Anterior cingulate cortex (tissue), 58 donors: ENCODE measurements at places on chromosomes 3 and 15.

DNA sequence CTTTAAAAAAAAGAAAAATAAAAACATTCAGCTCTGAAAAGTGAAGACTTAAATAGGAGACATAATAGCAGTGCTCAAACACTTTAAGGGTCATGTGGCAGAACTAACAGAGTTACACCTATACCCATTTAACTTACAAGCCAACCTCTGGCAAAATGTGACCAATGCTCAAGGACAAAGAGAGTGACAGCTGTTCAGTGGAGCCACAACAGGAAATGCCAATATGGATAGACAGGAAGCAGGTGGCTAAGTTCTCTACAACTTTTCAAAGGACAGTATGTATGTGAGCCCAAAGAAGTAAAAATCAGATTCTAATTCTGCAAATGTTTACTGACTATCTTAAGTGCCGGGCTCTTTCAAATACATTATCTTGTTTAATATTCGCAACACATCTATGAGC lies 3.4 kb downstream of the TMCC1 start:
- DNase-seq: no peak

- DNase-seq: no peak
Observed at GRCh38 chr3:48459331-48459730, 12.8 kb downstream of the ATRIP start.

- DNase-seq: no peak
Observed at GRCh38 chr15:76991048-76991447, 3.9 kb upstream of the PSTPIP1 start.

GRCh38 chr15:101233651-101234280 lies 18.1 kb downstream of the CHSY1 start:
- DNase-seq: no peak

DNA sequence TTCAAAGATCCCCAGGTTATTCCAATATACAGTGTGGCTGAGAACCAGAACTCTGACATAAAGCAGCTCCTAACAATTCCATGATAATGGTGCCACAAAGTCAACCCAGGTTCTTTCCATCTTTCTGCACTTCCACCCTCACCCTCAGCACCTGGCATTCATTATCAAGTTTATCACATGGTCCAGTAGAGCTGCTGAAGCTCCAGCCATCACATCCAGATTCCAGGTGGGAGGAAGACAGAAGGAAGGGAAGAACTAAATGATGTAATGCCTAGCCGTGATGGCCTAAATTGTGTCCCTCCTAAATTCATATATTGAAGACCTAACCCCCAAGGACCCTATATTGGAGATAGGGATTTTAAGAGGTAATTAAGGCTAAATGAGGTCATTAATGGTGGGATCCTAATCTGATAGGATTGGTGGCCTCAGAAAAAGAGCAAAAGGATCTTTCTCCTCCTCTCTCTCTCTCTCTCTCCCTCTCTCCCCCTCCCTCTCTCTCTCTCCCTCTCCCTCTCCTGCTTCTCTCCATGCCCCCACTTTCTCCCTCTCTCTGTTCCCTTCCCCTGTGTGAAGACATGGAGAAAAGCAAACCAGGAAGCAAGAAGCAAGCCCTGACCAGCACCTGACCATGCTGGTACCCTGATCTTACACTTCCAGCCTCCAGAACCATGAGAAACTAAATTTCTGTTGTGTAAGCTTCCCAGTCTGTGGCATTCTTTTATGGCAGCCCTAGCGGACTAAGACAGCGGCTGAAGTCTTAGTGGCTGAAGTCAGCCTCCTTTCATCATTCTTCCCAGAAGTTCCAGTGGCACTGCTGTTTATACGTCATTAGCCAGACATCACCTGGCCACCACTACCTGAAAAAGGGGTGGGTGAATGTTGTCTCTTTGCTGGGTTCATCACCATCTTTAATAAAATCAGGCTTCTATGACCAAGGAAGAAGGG lies 369.7 kb upstream of the PROK2 start:
- DNase-seq: no peak

DNA sequence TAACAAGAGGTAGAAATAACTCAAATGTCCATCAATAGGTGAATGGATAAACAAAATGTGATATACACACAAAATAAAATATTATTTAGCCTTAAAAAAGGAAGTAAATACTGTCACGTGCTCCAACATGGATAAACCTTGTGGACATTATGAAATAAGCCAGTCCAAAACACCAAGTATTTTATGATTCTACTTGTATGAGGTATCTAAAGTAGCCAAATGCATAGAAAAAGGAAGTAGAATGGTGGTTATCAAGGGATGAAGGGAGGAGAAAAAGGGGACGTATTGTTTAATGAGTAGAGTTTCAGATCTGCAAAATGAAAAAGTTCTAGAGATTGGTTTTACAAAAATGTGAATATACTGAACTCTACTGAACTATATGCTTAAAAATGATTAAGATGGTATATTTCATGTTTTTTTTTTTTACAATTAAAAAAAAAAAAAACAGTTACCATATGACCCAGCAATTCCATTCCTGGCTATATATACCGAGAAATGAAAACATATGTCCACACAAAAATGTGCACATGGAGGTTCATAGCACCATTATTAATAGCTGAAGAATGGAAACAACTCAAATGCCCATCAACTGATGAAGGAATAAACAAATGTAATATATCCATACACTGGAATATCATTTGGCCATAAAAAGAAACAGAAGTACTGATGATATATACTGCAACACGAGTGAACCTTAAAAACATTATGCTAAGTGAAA lies 29.1 kb upstream of the MAP6D1 start:
- DNase-seq: no peak
